ENCODE measurements at places on chromosomes 7 and 10.

DNA sequence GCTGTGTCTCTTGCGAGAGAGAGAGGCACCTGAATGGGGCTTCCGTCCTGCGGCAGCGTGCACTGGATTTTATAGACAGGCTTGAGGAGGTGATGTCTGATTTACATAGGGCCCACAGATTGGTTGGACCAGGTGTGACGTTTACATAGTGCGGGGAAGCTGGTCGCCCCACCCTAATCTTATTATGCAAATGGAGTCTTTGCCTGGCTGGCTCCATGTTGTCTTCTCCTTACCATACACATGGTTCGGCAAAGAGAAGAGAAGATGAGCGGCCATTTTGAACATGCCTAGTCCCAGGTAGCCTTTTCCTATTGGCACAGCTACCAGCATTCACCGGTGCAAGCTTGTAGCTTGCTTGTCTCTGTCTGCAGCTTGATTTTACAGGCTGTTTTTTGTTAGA, 238.5 kb upstream of the GALNT17 start:
- DNase-seq = no peak

DNA sequence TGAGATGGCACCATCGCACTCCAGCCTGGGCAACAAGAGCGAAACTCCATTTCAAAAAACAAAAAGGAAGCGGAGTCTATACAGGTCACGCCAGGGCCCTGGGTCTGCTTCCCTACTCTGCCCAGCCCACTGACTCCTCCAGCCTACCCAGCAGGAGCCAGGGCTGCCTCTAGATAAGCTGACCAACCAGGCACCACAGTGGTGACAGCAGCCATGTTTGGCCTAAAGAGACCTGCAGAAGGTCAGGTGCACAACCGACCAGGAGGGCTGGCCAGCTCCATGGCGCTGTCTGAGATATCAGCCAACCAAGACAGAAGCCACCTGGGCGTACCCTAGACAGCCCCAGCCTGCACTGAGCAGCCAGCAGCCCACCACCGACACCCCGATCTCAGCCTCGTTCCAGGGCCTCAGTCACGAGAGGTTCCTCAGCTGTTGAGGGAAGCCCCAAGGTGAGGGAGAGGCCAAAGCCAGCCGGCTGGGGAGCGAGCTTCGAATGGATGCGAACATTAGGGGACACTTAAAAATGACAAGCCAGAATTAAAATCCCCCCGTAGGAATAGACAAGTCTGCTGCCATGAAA, 24.4 kb upstream of the PWWP2B start:
- DNase-seq = no peak

- DNase-seq = no peak
These were observed 128.9 kb downstream of the SNX10 start for GRCh38 chr7:26420422-26421019.

DNA sequence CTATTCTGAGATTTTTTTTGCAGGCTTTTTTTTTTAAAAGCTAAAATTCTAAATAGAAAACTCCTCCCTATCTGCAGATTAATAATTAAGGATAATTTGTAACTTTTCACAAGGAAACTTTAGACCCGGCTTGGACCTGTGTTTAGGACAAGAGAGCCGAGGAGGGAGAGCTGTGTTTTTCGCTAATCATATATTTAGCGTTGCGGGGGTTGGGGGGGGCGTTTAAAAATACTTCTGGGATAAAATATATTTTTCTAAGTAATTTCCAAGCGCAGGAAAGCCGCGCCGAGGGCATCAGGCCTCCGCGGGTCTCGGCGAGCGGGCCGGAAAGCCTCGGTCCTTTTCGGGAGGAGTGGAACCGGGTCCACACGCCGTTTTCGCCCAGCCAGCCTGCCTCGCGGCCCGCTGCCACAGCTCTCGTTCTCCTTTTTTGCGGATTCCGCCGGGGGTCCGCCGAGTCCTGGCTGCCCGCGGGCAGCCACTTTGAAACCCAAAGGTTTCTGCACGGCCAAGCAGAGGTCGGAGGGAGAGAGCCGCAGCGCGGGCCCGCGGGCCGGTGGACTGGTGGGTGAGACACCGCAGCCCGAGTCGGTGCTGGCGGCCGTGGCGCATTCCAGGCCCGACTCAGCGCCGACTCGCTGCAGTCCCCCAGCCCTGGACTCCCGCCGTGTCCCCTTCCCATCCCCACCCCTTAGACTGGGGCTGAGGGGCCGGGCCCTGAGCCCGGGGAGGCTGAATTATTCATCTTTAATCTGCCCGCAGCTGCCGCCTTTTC, 2.3 kb downstream of the PAX2 start:
- no peak for DNase-seq

- no peak for DNase-seq
These were observed 295.9 kb downstream of the TNS3 start for GRCh38 chr7:47285860-47286491.

DNA sequence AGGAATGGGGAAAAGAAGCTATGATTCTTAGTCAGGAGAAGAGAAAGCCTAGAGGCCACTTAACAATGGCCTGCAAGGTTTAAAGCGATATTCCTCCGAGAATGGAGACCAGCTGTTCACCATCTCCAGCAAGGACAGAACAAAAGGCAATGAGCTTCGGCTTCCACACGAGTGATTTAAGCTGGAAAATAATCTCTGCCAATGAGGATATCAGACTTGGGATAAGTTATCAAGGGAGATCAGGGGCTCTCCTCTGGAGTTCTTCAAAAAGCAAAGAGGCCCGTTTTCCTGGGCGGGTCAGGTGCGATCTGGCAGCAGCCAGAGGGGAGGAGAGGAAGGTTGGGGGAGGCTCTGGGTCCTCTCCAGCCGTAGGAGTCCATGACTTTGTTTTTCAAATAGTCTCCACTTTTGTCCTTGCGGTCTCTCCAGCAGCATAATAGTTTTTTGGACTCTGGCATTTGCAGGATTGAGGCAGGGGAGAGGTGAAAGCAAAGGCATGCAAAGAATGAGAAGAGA, 211.3 kb downstream of the SKIDA1 start:
- DNase-seq = no peak

GRCh38 chr7:138917771-138918170, 63.4 kb downstream of the KIAA1549 start:
- no peak for DNase-seq

DNA sequence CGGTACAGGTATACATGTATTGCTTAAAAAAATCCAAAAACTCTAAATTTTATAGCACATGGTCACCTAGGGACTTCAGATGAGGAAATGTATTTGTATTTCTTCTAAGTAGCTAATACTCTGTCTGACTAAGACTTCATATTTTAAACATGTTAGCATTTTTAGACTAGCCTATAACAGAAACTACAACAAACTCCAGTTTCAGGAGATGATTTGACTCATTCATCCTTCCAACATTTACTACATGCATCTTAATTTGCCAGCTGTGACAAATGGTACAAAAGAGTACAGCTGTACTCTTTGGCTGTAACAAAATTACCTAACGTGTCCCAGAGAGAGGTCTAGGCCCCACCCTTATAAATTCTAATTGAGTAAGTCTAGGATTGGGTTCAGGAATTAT, 22.2 kb downstream of the TMEM209 start:
- DNase-seq = no peak

DNA sequence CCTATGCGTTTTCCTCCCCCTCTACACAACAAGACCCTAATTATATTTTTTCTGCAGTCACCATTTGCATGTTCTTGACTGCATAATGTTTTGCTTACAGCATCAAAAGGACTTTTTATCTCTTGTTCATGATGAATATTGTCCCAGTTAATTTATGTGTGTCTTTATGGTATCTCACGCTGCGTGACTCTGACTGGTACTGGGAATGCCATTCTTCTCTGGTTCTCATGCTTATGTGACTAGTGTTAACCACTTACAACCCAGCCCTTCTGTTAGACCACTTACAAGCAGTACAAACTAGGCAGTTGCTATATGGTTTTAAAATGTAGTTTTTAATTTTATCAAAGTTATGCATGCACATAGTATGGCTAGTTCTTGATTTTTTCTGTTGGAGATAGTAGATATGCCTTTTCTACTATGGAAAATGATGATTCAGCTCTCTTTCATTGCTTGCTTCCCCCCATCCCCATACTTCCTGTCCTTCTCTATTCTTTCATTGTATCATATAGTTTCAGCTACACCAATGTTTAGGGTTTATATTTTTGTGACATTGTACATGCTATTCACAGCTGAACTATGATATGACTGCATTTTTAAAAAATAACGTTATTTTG, 24.9 kb downstream of the BZW2 start:
- DNase-seq = no peak

DNA sequence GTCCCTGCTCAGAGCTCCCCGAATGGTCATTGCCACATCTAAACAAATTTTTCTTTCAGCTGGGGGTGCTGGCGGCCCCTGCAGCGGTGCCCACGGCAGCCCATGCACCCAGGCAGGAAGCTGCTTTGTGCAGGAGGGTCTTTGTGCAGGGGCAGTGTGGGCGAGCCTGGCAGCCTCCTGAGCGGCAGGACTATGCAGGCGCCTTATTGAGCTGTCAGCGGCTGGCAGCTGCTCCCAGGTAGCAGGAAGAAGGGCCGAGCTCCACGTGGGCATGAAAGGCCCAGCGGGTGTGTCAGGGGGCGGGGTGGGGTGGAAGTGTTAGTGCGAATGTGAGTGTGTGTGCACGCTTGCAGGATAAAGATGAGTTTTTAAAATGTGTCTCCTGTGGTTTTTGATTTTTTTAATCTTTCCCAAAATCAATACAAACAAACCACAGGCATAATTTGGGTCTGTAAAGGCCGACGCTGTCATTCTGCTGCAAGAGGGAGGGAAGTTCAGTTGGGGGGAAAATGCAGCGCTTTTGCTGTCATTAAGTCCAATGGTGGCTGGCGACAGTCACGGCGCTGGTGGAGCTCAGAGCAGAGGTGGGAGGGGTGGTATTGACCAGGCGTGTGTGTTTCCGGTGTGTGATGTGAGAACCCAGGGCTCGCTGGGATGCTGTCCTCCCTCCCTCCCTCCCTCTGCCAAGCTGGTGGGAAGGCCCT, 83.9 kb downstream of the LHPP start:
- no peak for DNase-seq

DNA sequence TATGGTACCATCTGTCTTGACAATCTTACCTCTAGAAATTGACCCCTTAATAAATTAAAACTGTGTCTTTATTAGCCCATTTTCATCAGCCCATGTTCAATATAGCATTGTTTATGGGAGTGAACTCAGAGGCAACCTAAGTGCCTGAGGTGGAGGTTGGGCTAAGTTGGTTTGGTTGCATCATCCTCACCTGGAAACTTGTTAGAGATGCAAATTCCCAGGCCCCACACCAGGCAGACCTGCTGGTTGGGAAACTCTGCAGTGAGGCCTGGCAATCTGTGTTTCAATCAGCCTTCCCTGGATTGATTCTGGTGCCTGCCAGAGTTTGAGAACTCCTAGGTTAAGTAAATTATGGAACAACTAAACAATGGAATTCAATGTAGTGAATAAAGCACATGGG, 9.4 kb upstream of the FAM170B start:
- DNase-seq = no peak

- DNase-seq = no peak
These were observed 219.7 kb downstream of the EBF3 start for GRCh38 chr10:129744134-129745111.

GRCh38 chr7:116591202-116592040, 66.6 kb downstream of the CAV1 start:
- peak; percentile 27 for DNase-seq

DNA sequence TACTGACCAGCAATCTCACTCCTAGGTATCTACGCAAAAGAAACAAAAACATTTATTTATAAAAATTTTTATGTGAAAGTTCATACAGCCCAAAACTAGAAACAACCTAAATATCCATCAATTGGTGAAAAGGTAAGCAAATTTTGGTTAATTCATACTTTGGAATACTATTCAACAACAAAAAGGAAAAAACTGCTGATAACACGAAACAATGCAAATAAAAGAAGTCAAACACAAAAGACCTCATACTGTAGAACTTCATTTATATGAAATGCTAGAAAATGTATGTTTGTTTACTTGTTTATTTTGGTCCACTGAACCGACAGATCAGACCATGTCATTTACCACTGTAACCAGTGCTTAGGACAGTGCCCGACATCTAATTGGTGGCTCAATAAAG, 60.3 kb downstream of the USP6NL start:
- DNase-seq = no peak

DNA sequence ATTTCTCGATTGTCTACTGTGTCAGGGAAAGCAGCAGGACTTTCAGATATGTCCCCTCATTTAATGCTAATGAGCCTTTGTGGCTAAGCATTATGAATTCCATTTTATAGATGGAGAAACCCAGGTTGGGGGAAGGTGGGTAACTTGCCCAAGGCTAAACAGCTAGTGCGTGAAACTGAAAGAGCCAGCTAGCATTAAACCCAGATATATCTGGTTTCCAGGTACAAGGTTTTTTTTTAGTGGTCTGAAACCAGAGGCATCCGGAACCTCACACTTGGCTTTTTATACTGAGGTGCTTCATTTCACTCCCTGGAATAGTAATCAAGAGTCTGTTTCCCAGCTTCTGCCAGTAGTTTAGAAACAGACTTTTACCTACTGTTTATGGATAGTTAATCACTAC, 694.8 kb downstream of the PHTF2 start:
- no peak for DNase-seq

DNA sequence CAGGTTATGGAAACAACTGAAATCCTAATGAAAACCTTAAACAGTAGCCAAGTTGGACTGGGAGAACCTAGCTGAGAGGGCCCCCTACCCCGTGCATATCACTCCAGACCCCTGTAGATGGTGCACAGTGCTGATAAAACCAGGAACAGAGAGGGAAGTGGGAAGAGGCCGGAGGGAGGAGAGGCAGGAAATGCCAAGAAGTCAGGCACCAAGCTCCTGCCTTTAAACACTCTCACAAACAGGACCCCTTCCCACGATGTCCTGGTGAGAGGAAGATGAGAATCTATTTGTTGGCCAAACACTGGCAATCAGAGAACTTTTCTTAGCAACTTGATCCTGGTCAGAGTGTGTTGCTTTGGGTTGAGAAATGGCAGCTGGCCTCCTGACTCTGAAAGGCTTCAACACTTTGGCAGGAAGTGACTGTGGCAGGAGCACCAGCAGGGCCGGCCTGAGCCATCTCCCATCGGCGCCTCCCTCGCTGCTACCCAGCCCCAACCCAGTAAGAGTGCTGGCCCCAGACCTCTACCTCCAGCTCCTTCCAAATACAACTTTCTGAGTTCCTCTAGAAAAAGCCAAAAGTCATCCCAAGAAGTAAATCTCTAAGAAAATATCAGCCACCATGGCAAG, 39.5 kb downstream of the GSDME start:
- no peak for DNase-seq

DNA sequence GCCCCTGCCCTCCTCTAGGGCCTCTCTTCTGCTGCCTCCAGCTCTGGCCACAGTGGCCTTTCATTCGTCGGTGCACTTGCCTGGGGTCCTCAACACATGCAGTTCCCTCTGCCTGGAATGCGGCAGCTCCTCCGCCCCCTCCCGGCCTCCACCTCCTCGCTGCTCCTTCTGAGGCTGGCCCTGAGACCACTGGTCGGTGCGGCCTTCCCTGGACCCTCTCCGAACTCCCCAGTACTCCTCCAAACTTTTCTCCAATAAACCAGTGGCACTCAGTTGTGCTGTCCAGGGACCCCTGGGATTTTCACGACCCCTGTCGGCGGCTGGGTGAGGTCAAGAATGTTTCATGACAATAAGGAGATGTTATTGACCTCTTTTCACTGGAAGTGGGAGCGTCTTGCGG, 53.5 kb downstream of the BMS1 start:
- no peak for DNase-seq

GRCh38 chr10:11760861-11761260, 18.7 kb downstream of the ECHDC3 start:
- DNase-seq = no peak

- DNase-seq = no peak
These were observed 270.8 kb downstream of the HTR7 start for GRCh38 chr10:90587081-90587491.

- no peak for DNase-seq
These were observed 1120.6 kb downstream of the SORCS3 start for GRCh38 chr10:105761576-105762260.

- no peak for DNase-seq
These were observed 41.1 kb downstream of the CPVL start for GRCh38 chr7:29105191-29105590.

- no peak for DNase-seq
These were observed 20.4 kb downstream of the SH2B2 start for GRCh38 chr7:102306916-102307677.
